ENCODE measurements at places on chromosomes 3 and 15. TPM values are rescaled to one million over a fixed set of nuclear protein-coding genes. Genes with fewer than 3 reads are reported as not detected.

KLF15 gene
- 53.8 TPM for total RNA-seq

NOX5 gene
- total RNA-seq = 0.19 TPM

GRCh38 chr3:15324379-15324808, 8.0 kb downstream of the SH3BP5 start:
- DNase-seq = no peak

GRCh38 chr15:31212326-31213080, 111.0 kb upstream of the TRPM1 start:
- DNase-seq = no peak

GOLGA6L4 gene
- total RNA-seq = 4.4 TPM

DNA sequence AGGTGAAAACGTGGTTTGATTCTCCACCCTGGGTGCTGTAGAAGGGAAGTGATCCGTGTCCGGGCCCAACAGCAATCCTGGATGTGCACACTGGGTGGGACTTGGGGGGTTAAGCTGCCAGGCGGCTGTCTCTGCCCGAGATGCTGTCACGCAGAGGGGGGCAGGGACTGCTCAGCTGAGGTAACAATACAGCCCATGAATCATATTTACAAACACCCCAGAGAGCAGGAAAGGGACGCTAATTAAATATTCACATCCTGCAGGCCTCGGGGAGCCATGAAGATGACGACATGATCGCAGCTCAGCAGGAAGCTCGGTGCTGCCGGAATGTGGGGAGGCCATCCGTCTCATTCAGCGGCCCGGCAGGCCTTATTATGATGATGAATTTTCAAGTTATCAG, 17.9 kb upstream of the CRABP1 start:
- no peak for DNase-seq

TMIE gene
- 0.19 TPM for total RNA-seq

- DNase-seq = no peak
These were observed 115.7 kb upstream of the TJP1 start for GRCh38 chr15:29937956-29938355.

GRCh38 chr3:120438665-120439370, 12.0 kb downstream of the FSTL1 start:
- DNase-seq = no peak

- DNase-seq = no peak
These were observed 17.1 kb downstream of the UMPS start for GRCh38 chr3:124747111-124747981.

LTF gene
- 4.3 TPM for total RNA-seq

GRCh38 chr3:72017311-72017710, 232.4 kb upstream of the PROK2 start:
- DNase-seq = no peak

EIF2B5 gene
- 38.9 TPM for total RNA-seq

Data from mesenteric fat pad (tissue), 1 donor.